Osteoblast (primary cell): ENCODE measurements at places on chromosomes 2 and 18.

DNA sequence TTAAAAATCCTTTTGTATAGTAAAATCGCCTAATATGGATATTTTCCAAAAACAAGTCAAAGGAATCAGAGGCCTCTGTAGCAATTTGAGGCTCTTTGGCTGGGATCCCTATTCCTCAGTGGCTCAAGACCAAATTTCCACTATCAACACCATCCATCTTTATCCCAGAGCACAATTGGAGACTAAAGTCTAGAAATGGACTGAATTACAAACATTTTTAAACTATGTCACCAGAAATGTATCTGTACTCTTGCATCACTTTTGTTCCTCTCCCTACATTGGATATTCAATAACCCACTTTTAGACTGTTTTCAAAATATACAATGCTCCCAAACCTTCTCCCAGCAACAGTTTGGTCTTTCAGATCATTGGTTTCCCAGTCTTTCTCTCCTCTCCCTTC is 140.4 kb upstream of the KLHL29 start:
- DNase-seq = no peak

- no peak for DNase-seq
Measured at GRCh38 chr18:48562075-48562474, 23.2 kb downstream of the CTIF start.

DNA sequence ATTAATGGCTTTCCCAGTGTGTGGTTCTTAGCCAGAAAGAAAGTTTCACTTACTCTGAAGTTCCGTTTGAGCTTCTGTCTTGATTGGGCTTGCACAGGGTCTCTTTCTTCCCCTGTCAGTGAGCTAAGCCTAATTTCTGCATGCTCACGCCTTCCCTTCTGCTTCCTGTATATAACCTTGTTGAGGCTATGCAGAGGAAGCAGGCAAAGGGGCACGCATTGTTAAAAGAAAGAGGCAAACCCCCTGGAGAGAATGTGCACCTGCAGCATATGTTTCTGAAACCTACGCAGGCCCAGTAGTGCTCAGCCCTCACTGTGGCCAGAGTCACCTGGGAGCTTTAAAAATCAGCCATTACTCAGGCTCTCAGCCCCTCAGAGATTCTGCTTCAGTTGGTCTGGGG is 14.5 kb upstream of the PLA2R1 start:
- no peak for DNase-seq

DNA sequence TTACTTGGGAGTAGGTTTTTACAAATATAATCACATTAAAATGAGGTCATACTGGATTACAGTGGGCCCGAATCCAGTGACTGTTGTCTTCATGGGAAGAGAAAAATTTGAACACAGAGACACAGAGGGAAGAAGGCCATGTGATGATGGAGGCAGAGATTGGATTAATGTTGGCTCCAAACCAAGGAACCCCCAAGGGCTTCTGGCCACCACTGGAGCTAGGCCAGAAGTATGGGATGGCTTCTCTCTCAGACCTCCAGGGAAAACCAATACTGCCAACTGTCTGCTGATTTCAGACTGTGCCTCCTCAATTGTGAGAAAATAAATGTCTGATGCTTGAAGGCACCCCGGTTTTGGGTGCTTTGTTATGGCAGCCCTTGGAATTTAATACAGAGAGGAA is 76.0 kb downstream of the ALPK2 start:
- DNase-seq = no peak

- no peak for DNase-seq
Measured at GRCh38 chr2:223464071-223464470, 138.1 kb downstream of the SCG2 start.

DNA sequence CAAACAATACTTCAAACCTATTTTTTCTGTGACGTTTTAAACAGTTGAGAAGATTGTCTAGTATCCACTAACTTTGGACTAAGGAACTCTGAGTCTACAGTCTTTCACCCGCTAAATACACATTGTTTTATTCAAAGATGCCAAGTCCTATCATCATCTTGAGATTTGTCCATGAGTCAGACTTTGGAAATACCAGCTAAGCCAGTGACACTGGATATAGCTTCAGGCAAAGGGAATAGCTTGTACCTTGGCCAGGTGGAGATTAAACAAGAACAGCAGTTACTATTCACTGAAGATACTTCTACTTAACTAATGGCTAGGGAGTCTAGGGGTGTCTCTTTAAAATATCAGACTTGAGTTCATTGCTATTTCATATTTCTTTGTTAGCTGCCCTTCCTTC is 137.5 kb downstream of the COMMD1 start:
- DNase-seq = peak; percentile 55

- DNase-seq = no peak
Measured at GRCh38 chr2:182182436-182182835, 196.8 kb downstream of the PPP1R1C start.

GRCh38 chr2:59888015-59888414 is 665.4 kb downstream of the BCL11A start:
- DNase-seq = no peak

DNA sequence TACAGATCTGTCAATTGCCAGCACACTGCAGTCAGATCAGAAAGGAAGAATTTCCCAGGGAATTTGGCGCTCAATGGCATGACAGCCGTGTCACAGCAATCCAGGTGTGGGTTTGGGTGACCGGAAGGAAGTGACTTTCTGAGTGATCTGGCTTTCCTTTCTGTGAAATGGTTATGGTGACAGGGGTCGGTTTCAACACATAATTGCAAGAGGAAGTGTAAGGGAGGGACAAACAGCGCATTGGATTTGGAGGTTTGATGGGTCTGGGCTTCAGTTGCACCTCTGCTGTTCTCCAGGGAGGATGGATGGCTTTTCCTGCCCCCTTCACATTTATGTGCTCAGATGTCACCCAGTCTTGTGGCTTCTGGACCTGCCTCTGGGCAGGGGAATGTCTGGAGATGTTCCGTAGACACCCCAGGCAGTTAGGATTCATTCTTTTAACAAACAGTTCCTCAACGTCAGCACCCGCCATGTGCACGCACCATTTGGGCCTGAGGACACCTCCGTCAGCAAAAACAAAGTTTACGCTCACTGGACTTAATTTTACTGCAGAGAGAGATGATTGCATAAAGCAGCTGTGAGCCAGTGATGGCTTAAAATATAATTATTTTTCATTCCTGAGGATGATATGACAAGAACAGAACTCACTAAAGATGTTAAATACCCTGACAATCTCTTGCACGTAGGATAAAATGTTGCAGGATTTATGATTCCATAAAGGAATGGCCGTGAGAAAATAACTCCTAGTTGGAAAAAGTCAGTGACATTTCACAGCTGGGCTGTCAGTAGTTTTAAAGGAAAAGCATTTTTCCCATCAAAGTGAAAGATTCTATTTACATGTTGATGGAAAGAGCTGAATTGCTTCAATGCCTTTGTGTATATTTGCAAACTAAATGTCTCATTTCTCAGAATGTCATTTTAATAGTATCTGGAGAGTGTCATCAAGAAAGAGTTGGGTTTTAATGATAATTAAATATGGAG is 36.9 kb downstream of the MBP start:
- no peak for DNase-seq

GRCh38 chr2:175918935-175919334 is 83.1 kb downstream of the LNPK start:
- DNase-seq = no peak

DNA sequence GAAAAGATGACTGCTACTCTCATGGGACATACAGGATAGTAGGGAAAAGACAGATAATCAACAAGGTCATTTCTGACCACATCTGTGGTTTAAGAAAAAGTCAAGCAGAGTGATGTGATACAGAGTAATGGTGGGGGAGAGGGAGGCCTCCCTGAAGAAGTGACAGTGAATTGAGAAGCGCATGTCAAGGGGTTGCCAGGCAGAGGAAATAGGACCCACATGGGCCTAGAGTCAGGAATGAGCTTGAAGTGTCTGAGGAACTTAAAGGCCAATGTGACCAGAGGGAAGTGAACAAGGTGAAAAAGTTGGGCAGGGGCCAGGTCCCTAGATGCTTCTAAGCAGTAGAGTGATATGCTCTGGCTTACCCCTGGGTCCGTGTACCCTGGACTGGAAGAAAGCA is 113.5 kb upstream of the PPP1CB start:
- no peak for DNase-seq

DNA sequence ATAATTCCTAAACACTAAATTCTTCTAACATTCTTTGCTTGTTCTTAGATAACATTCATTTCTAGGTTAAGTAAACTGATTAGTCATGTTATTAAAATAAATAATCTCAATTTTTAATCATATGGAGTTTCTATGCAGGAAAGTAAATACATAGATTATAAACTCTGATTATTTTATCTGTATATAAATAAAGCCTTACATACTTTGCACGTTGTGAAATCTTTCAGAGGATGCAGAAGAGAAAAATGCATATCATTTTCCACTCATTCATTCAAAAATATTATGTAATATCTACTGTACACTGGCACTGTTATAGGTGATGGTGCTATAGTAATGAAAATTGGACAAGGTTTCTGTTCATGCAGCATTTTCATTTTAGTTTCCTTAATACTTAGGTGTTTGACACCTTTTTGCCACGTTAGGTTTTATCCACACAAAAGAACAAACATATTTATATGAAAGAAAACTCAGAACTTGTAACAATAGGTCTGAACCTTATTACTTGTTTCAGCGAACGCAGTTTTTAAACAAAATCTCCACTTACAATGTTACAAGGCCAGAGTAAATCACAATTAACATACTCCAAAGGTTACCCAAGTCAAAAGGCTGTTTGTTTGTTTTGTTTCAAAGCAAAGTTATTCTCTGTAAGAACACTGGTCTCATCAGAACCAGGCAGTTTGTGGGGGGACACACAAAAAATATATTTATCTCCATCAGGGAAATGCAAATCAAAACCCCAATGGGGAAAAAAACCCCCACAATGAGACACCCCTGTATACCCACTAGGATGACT is 27.4 kb downstream of the ADAM17 start:
- no peak for DNase-seq

- DNase-seq = peak; percentile 86
Measured at GRCh38 chr2:33242845-33243244, 233.6 kb upstream of the RASGRP3 start.

GRCh38 chr18:32460171-32460731 is 10.4 kb downstream of the GAREM1 start:
- no peak for DNase-seq

GRCh38 chr18:42086288-42086687 is 131.3 kb downstream of the PIK3C3 start:
- DNase-seq = no peak

- DNase-seq = peak; percentile 94
Measured at GRCh38 chr2:38076152-38076709, 280 bp upstream of the CYP1B1 start.

DNA sequence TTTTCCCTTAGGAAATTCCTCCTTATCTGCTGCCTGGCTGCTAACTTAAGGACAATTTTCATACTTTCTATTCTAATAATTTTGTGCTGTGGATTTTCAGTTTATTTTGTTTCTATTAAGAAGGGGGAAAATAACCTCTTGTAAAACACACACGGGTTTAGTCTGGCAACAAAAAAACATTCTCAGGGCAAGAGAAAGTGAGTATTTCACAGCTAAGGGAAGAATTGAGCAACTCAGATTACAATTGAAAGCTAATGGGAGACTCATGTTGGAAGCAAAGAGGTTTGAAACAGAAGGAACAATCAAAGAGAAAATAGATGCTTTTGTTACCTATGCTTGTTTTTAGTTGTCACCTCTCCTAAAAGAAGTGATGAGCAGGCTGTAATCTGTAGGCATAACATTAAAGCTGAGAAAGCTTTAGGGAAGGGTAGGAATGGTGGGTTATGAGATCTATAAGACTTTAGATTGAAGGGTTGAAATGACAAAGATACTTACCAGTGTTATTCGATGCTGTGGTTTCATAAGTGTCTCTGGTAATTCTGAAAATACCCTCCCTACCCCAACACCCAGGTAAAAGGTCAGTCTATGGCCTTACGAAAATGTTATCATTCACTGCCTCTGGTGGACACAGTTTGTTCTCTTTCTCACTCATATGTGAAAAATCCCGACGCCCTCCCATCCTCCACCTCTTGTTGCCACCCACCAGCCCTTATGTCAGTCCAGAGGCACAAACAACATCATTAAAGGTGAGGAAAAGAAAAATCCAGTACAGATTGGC is 510.9 kb downstream of the TXNL1 start:
- no peak for DNase-seq

DNA sequence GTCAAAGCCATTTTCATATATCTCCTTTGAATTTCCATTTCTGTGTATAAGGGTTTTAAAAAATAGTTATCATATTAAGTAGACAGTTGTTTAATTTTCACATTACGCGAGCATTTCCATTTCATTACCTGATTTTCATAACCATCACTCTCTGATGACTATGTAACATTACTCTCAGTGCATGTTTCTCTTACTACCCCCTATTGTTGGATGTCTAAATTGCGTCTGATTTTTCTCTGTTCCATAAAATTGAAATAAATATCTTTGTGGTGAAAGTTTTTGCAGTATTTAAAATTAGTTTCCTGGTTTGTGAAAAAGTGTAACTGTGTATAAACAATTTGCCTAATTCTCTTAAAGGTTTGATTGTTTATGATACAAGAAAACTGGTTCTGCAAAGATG is 123.8 kb downstream of the MYO1B start:
- no peak for DNase-seq

GRCh38 chr2:45699032-45699658 is 47.7 kb downstream of the PRKCE start:
- DNase-seq = peak; percentile 90

DNA sequence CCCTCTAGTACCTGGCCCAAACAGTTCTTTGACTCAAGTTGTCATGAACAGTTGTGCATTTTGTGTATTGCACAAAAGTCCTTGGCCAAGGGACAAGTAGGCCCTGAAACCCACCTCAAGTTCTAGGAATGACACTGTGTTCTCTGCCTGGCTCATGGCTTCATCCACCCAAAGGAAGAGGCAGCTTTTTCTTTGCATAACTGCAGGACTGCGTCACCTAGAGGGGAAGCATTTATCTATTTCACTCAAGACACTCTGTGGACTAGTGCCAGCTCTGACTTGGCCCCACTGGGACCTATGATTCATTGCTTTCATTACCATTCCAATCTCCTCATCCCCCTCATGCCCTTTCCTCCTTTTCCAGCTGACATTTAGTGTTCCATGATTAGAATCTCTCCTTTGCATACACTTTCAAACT is 119.3 kb upstream of the SIX2 start:
- peak; percentile 93 for DNase-seq

DNA sequence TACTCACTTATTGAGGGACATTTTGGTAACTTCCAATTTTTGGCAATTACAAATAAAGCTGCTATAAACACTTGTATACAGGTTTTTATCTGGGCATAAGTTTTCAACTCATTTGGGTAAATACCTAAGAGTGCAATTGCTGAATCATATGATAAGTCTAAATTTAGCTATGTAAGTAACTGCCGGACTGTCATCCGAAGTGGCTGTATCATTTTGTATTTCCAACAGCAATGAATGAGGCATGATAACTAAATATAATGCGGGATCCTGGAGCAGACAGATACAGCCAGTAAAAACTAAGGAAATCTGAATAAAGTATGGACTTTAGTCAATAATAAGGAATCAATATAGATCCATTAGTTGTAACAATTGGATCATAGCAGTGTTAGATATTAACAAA is 156.5 kb upstream of the RMP24 start:
- DNase-seq = no peak

DNA sequence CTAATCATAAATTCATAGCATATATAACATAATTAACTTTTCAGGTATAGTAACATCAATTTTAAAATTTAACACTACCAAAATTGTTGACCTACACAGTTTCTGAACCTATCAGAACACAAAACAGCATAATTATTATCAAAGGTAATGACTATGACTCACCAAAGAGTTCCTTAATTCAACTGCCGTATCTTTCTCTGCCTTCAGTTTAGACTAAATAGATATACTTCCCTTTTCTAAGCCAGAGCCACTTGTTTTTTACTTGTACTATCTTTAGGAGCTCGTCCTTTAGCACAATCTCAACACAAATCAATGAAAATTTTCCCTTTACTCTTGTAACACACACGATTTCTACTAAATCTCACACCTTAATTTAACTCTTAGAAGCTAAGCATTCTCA is 54.4 kb downstream of the CCDC88A start:
- no peak for DNase-seq
